ENCODE measurements at places on chromosomes 13 and 19.

GRCh38 chr13:25775986-25776385 is 275.8 kb downstream of the SHISA2 start:
- no peak for DNase-seq

DNA sequence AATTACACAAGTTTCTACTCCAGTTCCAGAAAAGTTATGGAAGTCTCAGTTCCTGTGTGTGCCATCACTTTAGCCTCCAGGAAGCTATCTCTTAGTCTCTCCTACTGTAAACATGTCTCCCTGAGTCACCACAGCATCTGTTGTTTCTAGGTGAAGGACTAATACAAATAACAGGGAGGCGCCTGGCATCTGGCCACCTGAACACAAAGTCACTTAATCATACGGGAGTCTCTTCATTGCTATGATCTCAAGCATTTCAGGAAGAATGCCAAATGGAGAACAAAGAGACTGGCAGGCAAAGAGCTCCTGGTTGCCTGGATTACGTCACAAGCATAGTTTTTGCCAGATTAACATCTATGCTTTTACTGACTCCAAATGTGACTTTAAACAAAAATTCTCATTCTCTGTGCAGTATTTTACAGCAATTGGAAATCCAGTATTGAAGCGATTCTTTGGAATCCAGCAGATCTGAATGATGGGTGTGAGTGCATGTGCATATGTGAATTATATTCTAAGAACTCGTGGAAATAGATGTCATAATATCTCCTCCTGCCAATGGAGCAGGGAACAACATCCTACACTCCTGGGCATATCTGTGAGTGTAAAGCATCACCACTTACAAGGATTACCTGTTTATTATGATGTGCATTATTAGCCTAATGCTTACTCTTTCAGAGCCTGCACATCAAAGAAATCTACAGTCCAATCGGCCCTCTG is 572.8 kb downstream of the PCDH9 start:
- DNase-seq = no peak

- no peak for DNase-seq
Measured at GRCh38 chr19:771332-771785, 20.4 kb downstream of the MISP start.

DNA sequence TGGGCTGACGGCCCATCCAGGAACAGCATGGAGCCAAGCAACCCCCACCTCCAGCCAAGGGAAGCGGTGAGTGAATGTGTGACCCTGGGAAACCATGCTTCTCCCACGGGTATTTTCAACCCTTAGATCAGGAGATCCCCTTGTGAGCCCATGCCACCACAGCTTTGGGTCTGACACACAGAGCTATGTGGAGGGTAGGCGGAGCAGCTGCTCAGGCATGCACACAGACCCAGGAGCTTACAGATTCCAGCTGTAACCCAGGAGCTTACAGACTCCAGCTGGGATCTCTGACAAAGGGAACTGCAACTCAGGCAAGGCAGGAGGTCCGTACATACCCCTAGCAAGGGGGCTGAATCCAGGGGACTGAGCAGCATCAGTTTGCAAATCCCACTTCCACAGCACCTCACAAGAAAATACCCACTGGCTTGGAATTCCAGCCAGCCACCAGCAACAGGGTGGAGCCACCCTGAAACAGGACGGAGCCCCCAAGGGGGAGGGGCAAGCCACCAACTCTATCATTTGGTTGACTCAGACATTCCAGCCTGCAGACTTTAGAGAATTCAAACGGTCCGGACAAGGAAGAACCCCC is 40.8 kb upstream of the RFXAP start:
- DNase-seq = no peak

DNA sequence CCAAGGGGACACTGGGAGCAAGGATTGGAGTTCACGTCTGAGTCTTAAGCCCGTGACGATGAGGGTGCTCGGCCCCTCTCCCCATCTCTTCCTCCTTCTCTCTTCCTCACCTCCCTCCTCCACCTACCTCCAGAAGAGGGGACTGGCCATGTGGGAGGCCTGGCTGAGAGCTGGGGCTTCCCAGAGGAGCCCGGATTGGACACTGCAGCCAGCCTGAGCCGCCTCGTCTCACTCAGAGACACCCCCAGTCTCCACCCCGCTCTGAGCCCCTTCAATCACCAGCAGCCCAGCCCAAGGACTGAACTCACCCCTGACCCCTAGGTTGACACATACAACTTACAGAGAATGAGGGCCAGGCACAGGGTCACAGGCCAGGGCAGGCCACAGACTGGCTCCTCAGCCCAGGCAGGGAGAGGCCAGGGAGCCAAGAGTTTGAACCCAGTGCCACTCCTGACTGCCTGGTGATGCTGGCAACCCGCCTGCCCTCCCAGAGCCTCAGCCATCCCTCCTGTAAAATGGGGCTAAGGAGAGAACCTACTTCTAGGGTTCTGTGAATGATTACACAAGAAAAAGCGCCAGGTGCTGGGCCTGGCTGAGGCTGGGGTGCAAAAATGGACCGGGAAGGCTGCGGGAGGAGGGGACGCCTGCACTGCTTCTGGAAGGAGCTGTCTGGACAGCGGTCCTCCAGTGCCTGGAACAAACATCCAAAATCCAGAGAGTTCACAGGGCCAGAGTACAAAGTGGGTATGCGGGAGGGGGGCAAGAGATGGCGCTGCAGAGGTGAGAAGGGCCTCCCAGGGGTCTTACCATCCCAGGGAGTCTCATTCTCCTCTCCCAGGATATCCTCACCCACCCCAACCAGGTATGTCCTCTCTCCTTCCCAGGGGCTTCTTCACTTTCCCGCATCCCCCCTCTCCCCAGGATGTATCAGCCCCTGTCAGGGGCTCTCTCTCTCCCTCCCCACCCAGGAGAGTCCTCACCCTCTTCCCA is 1.1 kb downstream of the CD79A start:
- no peak for DNase-seq

- DNase-seq = no peak
Measured at GRCh38 chr19:16496613-16496983, 404 bp downstream of the C19orf44 start.

DNA sequence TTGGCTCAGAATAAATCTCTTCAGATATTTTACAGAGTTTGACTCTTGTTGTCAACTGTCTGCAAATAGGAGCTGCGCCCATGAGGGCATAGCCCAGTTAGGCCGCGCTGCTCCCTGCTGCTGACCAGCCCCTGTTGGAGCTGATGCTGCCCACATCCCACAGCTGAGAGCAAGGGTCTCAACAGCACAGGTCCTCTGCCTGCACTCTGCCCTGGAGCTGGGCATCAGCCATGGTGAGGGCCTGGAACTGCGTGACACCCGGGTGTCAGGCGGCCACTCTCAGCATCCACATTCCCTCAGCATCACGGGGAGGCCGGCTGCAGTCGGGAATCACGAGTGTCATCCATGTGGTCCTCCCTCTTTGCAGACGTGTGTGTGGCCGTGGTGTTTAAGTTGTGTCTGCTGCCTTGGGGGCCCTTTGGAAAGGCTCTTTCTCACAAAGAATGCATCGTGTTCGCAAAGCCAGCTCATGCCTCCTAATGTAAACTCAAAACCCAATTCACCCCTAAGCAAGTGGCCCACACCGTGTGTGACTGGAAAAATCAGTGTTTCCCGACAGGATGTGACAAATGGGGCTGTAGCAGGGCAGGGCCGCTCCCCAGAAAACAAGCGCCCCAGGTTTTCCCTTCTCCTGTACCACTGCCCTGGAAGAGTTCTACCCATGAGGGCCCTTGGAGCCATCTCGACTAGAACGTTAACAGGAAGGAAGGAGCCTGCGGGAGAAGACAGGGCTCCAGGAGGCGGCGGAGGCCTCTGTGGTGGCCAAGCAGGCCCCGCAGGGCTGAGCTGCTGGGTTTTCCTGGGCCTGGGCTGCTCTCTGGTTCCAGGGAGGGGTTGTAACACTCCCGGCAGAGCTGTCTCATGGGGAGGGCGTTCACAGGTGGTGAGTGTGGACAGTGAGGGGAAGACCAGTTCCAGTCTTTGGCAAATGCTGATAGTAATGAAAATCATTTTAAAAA is 20.3 kb downstream of the ATP11A start:
- DNase-seq = no peak

- no peak for DNase-seq
Measured at GRCh38 chr19:6115992-6116391, 5.7 kb upstream of the RFX2 start.

DNA sequence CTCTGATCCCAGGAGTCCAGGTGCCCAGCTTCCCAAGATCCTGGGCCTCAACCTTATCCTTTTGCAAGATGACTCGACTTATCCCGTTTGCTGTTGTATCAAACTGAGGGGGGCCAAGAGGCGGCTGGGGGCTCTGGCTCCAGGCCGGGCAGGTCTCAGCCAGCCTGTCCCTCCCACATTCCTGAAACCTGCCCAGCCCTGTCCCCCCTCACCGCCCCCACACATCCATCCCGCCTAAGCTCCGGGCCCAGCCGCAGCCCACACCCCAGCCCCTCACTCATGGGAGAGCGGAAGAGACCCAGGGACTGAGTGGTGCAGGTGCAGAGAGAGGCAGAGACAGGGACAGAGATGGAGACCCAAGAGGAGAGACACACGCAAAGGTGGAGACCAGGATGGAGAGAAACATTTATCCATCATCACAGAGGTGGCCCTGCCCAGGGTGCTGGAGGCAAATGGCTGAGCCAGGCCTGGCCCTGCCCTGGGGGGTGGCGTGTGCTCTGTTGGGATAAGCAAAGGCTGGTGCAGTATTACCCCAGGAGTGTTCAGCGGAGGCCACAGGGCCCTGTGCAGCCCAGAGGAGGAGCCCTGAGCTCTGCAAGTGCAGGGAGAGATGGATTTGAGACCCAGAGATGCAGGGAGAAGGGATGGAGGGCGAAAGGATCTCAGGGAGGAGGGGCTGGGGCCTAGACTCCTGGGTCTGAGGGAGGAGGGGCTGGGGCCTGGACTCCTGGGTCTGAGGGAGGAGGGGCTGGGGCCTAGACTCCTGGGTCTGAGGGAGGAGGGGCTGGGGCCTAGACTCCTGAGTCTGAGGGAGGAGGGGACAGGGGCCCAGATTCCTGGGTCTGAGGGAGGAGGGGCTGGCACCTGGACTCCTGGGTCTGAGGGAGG is 1.6 kb downstream of the BCAM start:
- no peak for DNase-seq

- DNase-seq = peak; percentile 66
Measured at GRCh38 chr19:8578642-8579265, 1.5 kb upstream of the MYO1F start.

- no peak for DNase-seq
Measured at GRCh38 chr13:109821103-109821502, 34.7 kb upstream of the IRS2 start.

DNA sequence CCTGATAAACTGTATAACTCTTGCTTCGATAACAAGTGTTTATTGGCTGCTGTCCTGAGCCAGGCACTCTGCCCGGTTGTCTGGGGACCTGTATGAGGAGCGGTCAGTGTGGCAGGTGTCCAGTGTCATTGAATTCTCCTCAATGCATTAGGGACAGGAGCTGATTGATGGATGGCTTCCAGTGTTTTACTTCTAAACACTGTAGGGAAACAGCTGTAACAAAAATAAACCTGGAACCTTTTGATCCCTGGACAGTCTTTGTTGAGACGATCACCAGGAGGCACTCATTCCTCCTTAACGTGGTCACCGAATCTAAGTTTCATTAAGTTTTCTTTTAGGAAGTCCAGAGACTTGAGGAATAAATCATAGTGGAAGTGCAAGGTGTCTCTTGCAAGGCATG is 17.9 kb downstream of the UBAC2 start:
- no peak for DNase-seq

GRCh38 chr13:99008577-99008976 is 30.7 kb upstream of the DOCK9 start:
- no peak for DNase-seq

- no peak for DNase-seq
Measured at GRCh38 chr13:82657471-82657870, 1224.8 kb downstream of the SLITRK1 start.

- DNase-seq = no peak
Measured at GRCh38 chr19:49767967-49768581, 1.3 kb downstream of the AP2A1 start.

- no peak for DNase-seq
Measured at GRCh38 chr19:18782559-18783225, 8.4 kb downstream of the COMP start.

DNA sequence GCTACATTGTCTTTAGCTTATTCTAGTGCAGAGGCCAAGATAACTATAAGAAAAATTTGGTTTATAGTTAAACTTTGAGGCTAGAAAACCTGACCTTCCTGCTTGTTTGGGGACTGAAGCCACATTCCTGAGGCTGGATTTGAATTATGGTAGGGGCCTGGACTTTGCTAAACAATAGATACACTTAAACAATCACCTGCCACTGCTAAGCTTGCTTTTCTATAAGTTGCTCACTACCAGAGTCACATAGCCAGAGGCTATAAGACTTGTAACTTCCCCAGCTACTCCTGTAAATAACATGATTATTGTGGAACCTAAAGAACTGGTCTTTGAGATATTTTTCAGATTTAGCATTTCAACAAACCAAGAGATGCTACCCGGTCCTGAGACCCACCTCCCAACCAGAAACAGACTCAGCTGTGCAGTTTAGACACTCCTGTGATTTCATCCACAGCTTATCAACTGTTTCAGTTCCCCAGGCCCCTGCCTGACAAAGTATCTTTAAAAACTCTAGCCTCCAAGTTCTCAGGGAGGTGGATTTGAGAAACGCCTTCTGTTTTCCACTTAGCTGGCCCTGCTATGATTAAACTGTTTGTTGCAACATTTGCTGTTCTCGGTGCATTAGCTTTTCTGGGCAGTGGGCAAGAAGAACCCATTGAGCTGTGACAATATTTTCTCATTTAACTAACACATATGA is 77.7 kb downstream of the MIPEP start:
- no peak for DNase-seq

DNA sequence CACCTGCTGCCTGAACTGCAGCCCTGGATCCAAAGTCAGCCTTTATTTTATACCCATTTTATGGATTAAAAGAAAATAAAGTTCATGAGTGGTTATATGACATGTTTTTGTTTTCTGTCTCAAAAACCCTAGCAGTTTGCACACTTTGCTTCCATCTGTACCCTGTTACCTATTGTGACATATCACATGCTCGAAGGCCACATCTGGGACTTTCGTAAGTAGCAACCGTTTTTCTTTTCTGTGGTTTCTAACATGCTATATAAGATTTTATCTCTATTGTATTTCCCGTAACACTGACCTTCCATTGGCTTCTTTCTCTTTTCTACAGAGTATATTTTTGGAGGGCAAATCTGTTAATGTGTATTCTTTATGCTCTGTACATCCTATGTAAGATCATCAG is 1007.2 kb downstream of the PCDH9 start:
- DNase-seq = no peak

DNA sequence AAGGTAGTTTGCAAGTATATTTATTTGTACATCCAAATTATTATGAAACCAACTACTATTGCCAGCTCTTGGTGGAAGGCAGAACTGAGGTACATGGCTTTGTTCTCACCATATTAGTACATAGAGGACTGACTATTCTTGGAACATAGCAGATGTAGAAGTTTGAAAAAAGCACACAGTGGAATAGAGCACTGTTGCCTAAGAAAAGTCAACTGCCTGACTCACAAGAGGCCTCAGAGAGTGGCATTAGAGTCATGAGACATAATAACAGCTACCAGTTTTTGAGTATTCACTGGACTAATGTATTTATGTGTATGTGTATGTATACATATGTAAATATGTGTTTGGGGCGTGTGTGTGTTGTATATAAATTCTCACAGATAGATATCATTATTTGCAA is 8.3 kb upstream of the PCDH20 start:
- DNase-seq = no peak

Measured in stimulated activated CD4-positive, alpha-beta T cell treated with anti-CD3 and anti-CD28 coated beads, TNF-alpha, amount 100 ng/mL, for 1 hour (primary cell).